ENCODE measurements at places on chromosomes 2 and 18. TPM values are rescaled to one million over a fixed set of nuclear protein-coding genes. Genes with fewer than 3 reads are reported as not detected.

GRCh38 chr2:238101891-238102841 lies 2.0 kb downstream of the ESPNL start:
- no peaks in the 10 kb centered on the region for H3K4me1 ChIP-seq
- no peak overlapping the region for H3K27ac ChIP-seq
- no peaks in the 10 kb centered on the region for H3K27me3 ChIP-seq
- no peak for DNase-seq
- no peaks in the 10 kb centered on the region for H3K36me3 ChIP-seq
- no peak overlapping the region for H3K4me3 ChIP-seq

The CXCR4 gene
- total RNA-seq = 51.9 TPM

The PTH2R gene
- total RNA-seq = 54.8 TPM

The RGPD3 gene
- 0.19 TPM for total RNA-seq

The PPP1R1C gene
- total RNA-seq = 2.5 TPM

Measured in kidney (tissue), 22 donors.